ENCODE measurements at places on chromosomes 7 and 10.

DNA sequence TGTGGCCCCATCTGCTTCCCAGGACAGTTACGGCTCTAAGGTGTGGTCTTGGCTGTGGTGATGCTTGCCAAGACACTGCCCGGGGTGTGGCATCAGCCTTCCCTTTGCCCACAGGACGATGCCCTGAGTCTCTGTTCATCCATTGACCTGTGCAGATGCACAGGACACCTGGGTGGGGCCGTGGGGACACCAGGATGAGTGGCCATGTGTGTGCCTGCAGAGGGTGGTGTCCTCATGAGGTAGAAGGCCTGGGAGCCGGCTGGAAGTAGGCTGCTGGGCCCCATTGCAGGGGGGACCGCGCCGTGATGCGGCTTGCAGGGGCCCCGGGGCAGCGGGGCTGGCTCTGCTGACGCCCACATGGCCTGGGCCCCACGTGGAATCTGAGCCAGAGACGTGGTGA is 22.4 kb upstream of the PWWP2B start:
- peaks cover 7% of the 10 kb centered on the region for H3K36me3 ChIP-seq
- H3K27ac ChIP-seq = no peak overlapping the region
- H3K4me1 ChIP-seq = peaks cover 3% of the 10 kb centered on the region
- no peak overlapping the region for H3K4me3 ChIP-seq
- no peak for DNase-seq

DNA sequence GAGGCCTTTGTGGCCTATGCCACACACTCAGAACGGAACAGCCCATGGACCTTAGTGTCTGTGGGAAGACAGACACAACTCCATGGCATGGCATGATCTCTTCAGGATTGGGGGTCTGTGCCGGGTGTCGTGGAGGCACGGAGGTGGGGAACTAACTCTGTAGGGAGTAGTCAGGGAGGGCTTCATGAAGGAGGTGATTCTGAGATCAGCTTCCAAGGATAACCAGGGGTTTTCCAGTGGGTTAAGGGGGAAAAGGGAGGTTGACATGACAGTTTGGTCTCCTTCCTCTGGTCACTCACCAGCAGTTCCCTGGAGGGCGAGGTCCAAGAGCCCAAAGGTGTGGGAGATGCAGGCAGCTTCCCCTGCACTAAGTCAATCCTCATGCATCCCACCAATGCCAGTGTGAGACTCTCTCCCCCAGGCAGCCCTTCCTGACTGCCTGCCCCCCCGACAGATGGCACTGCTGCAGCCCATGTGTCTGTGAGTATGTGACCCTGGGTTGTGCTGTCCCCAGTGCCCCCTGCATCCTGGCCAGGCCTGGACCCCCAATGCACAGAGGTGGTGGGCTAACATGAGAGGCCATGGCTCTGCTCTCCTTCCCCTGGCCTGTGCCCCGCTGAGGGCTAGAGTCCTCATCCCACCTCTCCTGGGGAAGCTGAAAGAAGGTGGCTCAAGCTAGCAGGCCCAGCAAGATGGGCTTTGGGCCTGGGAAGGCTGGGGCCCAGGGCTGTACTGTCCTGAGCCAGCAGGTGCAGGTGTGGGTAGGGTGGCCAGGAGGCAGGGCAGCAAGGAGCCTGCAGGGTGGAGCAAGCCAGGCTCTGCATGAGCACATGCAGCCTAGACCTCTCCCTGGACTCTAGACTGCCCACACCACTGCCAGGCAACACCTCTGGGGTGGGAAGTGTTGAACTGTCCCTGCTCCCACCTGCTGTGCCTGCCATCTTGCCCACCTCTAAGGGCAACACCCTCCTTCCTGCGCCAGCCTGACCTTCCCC is 39.7 kb downstream of the RASGEF1A start:
- H3K4me3 ChIP-seq = no peak overlapping the region
- peaks cover 29% of the 10 kb centered on the region for H3K27me3 ChIP-seq
- H3K27ac ChIP-seq = no peak overlapping the region
- H3K36me3 ChIP-seq = peaks cover 2% of the 10 kb centered on the region
- H3K4me1 ChIP-seq = peaks cover 27% of the 10 kb centered on the region

DNA sequence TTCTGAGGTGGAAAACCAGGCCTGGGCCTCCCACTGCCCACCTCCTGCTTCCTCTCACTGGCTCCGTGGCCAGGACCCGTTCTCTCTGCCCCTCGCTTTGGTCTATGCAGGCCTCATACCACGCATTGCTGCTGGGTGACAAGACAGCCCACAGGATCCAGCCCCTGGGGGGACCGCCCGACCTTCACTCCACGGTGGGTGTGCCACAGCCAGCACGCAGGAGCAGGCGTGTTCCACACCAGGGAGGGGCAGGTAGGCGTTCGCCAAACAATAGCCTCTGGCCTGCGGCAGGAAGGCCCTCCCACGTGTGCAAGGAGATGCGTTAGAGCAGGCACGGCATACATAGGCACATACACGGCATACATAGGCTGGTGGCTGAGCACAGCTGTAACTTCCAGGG is 233.4 kb downstream of the WDR37 start:
- DNase-seq = no peak
- no peak overlapping the region for H3K4me3 ChIP-seq
- peaks cover 8% of the 10 kb centered on the region for H3K4me1 ChIP-seq
- H3K27ac ChIP-seq = no peak overlapping the region
- no peaks in the 10 kb centered on the region for H3K36me3 ChIP-seq

GRCh38 chr7:106603346-106603745 is 57.6 kb downstream of the CCDC71L start:
- H3K27me3 ChIP-seq = no peaks in the 10 kb centered on the region
- no peaks in the 10 kb centered on the region for H3K36me3 ChIP-seq
- no peak overlapping the region for H3K4me3 ChIP-seq
- no peak for DNase-seq
- no peak overlapping the region for H3K27ac ChIP-seq

GRCh38 chr10:120794390-120794789 is 56.8 kb upstream of the WDR11 start:
- no peak overlapping the region for H3K4me3 ChIP-seq
- peaks cover 19% of the 10 kb centered on the region for H3K4me1 ChIP-seq

GRCh38 chr7:131895541-131896164 is 339.2 kb upstream of the PODXL start:
- H3K4me1 ChIP-seq = no peaks in the 10 kb centered on the region
- no peak for DNase-seq
- no peak overlapping the region for H3K4me3 ChIP-seq
- no peak overlapping the region for H3K27ac ChIP-seq
- no peaks in the 10 kb centered on the region for H3K36me3 ChIP-seq

DNA sequence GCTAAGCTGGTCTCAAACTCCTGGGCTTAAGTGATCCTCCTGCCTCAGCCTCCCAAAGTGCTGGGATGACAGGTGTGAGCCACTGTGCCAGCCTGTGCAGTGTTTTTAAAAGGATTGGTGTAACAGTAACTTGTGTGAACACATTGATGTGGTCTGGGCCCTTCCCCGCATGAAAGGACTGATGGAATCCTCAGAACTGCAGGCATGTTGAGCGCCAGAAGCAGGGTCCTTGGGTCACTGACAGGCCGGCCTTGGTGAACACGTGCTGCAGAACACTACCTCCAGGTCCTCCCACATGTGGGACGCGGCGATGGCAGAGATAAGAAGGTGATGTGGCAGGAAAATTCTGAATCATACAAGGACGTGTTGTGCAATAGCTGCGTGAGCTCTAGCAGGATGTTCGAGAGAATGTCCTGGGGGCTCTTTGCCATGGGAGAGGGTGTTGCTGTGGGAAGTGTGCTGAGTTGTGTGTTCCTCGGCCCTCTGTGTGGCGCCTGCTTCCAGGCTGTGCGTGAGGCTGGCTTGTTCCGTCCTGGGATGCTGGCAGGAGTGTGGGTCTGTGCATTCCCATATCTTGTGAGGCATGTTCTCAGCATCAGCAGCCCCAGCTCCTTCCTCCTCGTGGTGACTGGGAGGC is 68.2 kb downstream of the DNAJB6 start:
- DNase-seq = no peak
- H3K27ac ChIP-seq = no peak overlapping the region
- no peaks in the 10 kb centered on the region for H3K27me3 ChIP-seq
- H3K4me3 ChIP-seq = no peak overlapping the region
- peaks cover 26% of the 10 kb centered on the region for H3K4me1 ChIP-seq

DNA sequence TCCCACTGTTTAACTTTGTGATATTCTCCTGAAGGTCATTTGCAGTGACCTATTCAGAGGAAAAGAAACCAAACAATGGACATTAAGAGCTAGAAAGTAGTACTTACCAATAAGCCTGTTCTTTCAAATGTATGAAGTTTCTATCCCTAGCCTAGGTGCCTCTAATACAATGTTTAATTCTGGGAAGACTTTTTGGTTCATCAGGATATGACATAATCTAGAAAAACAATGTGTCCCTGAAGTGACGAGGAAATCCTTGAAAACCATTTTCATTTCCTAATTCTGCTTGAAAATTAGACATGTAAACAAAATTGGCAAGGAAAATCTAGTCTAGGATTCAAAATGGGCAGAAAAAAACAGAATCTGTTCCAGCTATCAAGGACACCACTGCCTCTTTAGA is 36.1 kb downstream of the ARHGAP19 start:
- DNase-seq = no peak
- no peak overlapping the region for H3K4me3 ChIP-seq
- peaks cover 41% of the 10 kb centered on the region for H3K36me3 ChIP-seq
- H3K27ac ChIP-seq = no peak overlapping the region
- no peaks in the 10 kb centered on the region for H3K27me3 ChIP-seq

DNA sequence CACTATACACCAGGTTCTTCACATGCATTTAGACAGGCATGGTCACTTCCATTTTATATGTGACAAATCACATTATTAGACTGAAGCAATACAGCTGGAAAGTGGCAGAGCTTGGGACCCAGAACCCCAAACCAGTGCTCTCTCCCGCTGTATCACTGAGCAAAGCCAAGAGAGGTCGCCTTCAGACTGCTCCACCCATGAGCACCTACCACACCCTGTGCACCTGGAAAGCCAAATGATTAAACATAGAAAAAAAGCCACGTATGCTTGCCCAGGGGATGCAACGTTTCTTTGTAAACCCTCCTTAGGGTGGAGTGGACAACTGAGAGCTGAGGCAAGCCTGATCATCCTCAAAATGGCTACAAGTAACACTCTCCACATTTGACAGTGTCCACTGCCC is 72.5 kb downstream of the CCDC6 start:
- no peak for DNase-seq
- peaks cover 51% of the 10 kb centered on the region for H3K4me1 ChIP-seq
- no peaks in the 10 kb centered on the region for H3K27me3 ChIP-seq
- peak overlapping the region; percentile 55 for H3K4me3 ChIP-seq

- no peak overlapping the region for H3K4me3 ChIP-seq
- no peak overlapping the region for H3K27ac ChIP-seq
- no peaks in the 10 kb centered on the region for H3K4me1 ChIP-seq
- DNase-seq = no peak
- H3K36me3 ChIP-seq = no peaks in the 10 kb centered on the region
Measured at GRCh38 chr10:86311190-86311589, 55.4 kb downstream of the GRID1 start.

- peaks cover 4% of the 10 kb centered on the region for H3K27me3 ChIP-seq
- H3K36me3 ChIP-seq = no peaks in the 10 kb centered on the region
- H3K27ac ChIP-seq = no peak overlapping the region
- H3K4me3 ChIP-seq = no peak overlapping the region
- no peak for DNase-seq
Measured at GRCh38 chr7:140242057-140243031, 65.6 kb upstream of the KDM7A start.

GRCh38 chr10:117001144-117001543 is 3.8 kb downstream of the SHTN1 start:
- H3K4me3 ChIP-seq = no peak overlapping the region
- peaks cover 38% of the 10 kb centered on the region for H3K27me3 ChIP-seq
- peaks cover 18% of the 10 kb centered on the region for H3K4me1 ChIP-seq
- DNase-seq = no peak

DNA sequence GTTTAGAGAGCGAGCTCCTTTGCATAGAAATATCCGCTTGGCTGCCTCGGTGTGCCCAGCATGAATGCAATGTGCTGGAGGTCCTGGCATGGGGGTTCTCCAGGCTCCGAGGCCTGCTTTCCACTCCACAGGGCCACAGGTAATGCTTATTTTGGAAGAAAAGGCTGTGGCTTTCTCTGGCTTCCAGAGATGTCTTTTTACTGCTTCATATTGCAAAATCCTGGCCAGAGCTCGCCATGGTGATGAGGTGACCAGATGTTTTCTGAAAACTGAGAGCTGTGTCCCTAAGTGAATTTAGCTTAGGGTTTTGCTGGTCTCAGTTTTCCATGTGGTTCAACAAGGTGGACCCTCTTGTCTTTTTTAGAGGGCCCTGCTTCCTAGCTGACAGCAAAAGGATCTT is 65.2 kb downstream of the BMPER start:
- H3K4me3 ChIP-seq = no peak overlapping the region
- DNase-seq = no peak
- no peaks in the 10 kb centered on the region for H3K4me1 ChIP-seq
- H3K27ac ChIP-seq = no peak overlapping the region

DNA sequence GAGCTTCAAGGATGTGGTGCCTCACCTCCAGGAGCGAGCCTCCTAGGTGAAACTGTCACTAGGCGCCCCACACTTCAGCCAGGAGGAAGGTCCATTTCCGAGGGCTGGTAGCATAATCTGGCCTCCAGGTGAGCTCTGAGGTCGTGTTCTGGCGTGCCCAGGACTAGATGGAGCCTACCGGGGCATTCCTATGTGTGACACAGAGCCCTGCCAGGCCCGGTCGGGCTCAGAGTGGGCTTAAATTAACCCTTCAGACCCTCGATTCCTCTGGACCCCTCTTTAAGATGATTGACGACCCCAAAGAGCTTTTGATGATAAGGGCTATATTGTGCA is 233.1 kb downstream of the EBF3 start:
- no peak overlapping the region for H3K4me3 ChIP-seq
- H3K36me3 ChIP-seq = peaks cover 25% of the 10 kb centered on the region
- H3K27ac ChIP-seq = no peak overlapping the region
- H3K27me3 ChIP-seq = no peaks in the 10 kb centered on the region

- H3K27me3 ChIP-seq = no peaks in the 10 kb centered on the region
- peak overlapping the region; percentile 78 for H3K4me3 ChIP-seq
- peak overlapping the region; percentile 96 for H3K27ac ChIP-seq
- peak; percentile 64 for DNase-seq
Measured at GRCh38 chr7:139714163-139714901, 63.5 kb downstream of the HIPK2 start.

- no peaks in the 10 kb centered on the region for H3K4me1 ChIP-seq
- no peaks in the 10 kb centered on the region for H3K36me3 ChIP-seq
- H3K4me3 ChIP-seq = no peak overlapping the region
- H3K27me3 ChIP-seq = peaks cover 11% of the 10 kb centered on the region
Measured at GRCh38 chr7:138449580-138449979, 10.5 kb upstream of the TRIM24 start.

- no peak overlapping the region for H3K27ac ChIP-seq
- no peak overlapping the region for H3K4me3 ChIP-seq
- H3K36me3 ChIP-seq = no peaks in the 10 kb centered on the region
- H3K27me3 ChIP-seq = peaks cover 24% of the 10 kb centered on the region
- no peak for DNase-seq
- H3K4me1 ChIP-seq = peaks cover 2% of the 10 kb centered on the region
Measured at GRCh38 chr7:155602750-155603149, 41.7 kb upstream of the RBM33 start.

DNA sequence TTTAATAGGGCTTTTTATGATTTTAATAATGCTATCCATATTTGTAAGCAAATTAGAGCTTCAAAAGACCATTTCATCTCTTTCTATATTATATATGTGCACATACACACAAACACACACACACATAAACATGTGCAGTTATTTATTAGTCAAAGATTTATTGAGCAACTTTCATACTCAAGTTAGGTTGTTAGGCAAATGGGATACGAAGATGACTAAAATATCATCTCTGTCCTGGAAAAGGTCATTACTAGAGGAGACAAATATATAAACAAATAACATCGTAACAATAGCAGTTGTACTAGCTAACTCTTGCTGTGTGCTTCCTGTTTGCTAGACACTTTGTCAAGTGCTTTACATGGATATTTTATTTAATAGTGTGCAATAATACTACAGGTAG is 307.9 kb downstream of the SNX13 start:
- no peaks in the 10 kb centered on the region for H3K36me3 ChIP-seq
- H3K4me1 ChIP-seq = no peaks in the 10 kb centered on the region
- no peak overlapping the region for H3K4me3 ChIP-seq
- H3K27ac ChIP-seq = no peak overlapping the region
- no peak for DNase-seq
